ENCODE measurements at places on chromosomes 3 and 15.

DNA sequence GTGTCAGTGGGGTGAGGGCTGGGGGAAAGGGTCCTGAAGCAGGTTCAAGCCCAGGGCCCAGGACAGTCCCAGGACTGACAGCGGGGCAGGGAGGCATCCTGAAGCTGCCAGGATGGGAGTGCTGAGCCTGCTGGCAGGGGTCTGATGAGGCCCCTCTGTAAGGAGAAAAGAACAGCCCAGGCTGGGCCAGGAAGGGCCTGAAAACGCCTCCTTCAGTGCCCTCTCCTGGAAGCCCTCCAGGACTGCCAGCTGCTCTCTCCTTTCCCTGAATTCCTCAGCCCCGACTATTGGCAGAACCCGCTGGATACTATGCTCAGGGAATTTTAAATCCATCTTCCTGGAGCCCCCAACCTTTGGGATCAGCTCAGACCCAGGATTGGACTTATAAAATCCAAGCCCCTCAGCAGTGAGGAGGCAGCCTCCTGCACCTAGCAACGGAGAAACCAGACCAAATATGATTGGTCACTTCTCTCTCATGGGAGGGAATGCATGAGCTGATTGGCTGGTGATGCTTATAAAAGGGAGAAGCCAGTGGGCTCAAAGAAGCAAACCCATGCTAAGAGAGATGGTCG is 203.5 kb upstream of the LINGO1 start:
- no peak for DNase-seq

GRCh38 chr15:42363487-42363886 is 4.2 kb downstream of the CAPN3 start:
- DNase-seq = no peak

- no peak for DNase-seq
These were observed 172.3 kb upstream of the UBE2E1 start for GRCh38 chr3:23633261-23633960.

DNA sequence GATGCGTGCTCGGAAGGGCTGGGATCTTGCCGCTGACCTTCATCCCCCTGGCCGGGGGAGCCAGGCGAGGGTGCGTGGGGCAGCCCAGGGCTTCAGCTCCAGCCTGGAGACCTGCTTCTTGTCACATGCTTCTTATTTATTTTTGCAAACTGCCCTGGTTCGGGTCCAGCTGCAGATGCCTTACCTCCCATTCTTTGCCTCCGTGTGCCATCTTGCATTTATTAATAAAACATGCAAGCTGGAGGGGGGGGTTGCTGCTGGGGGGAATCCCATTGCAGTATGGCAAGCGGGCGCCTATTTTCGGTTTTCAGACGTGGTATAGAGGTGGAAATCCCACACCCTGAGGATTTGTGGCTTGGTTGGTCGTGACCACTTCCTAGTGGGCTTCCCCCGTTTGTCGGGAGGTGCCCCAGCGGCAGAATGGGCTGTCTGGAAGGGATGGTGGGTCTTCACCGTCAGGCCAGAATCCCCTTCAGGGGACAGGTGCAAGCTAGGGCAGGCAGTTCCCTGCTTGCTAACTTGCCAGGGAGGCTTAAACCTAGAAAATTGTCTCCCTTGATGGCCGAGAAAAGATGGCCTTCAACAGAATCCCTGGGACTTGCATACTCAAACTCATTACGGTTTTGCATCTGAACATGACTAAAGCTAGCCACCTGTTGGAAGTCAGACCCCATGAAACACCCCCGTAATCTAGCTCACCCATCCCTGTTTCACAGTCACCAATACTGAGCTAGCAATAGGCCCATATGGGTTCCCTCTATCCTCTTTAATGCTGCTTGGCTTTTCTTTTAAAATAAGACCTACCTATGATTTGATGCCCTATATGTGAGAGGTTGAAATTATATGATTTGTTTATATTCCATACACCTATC is 569 bp downstream of the TMEM266 start:
- DNase-seq = peak; percentile 15

GRCh38 chr3:157360044-157360443 is 76.6 kb upstream of the PTX3 start:
- no peak for DNase-seq

GRCh38 chr3:111605493-111605892 is 10.3 kb upstream of the ZBED2 start:
- DNase-seq = no peak

GRCh38 chr3:111675846-111676210 is 80.7 kb upstream of the ZBED2 start:
- DNase-seq = no peak

DNA sequence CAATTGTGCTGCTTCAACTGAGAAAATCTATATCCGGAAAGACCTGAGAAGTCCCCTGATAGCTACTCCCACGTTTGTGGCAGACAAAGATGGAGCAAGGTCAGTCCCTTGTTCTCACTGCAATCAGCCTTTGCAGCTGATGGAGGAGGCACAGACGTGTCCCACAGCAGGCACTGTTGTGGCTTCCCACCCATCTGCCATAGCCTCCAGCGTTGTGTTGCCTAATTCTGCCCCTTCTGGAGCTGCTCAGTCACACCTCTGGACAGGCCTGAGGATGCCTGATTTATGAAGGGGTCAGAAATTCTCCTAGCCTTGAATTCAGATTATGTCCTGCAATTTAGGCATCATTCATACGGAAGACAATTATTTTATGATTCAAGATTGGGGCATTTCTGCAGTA is 41.9 kb downstream of the MRPS25 start:
- no peak for DNase-seq

DNA sequence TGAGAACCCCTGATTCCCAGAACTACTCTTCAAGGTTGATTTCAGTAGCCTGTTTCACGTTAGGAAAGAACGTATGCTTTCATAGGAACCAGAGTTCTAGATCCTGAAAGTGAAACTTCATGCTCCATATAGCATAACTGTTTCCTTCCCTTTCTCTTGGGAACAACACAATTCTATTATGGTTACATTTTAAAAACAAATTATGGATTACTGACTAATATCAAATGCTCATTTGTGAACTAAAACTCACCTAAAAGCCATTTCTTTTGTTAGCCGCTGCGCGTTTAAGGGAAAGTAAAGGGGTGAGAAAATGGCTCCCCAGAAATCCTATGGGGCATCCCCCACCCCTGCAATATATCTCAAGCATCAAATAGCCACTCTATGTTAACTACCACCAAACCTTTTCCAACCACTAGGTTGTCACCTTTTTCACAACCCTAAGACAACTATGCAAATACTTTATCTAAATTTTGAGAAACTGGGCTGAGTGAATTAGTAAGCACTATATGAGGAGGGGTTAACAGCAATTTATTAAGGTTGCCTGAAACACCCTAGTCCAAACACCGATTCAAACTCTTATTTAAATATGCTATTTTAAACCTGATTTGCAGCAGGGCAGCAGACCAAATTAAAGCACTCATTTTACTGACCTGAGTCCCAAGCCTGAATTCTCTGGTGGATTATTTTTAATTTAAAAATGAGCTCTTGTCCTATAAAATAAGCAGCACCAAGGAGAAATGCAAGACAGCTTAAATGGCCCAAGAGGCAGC is 2.4 kb downstream of the SIAH2 start:
- DNase-seq = peak; percentile 61

GRCh38 chr15:31811641-31812040 is 218.7 kb upstream of the CHRNA7 start:
- no peak for DNase-seq

DNA sequence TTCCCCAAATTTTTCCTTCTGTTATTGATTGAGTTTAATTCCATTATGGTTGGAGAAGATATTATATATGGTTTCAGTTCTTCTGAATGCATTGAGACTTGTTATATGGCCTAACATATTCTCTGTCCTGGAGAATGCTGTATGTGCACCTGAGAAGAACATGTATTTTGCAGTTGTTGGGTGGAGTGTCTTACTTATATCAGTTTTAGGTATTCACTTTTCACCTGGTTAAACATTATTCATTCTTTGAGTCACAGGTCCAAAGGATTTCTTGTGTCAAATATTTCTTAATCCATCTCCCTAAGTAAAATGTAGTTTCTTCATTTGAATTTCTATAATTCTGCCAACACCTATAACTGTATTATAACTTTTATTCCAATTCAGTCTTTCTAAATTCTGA is 17.8 kb downstream of the ACKR2 start:
- DNase-seq = no peak

DNA sequence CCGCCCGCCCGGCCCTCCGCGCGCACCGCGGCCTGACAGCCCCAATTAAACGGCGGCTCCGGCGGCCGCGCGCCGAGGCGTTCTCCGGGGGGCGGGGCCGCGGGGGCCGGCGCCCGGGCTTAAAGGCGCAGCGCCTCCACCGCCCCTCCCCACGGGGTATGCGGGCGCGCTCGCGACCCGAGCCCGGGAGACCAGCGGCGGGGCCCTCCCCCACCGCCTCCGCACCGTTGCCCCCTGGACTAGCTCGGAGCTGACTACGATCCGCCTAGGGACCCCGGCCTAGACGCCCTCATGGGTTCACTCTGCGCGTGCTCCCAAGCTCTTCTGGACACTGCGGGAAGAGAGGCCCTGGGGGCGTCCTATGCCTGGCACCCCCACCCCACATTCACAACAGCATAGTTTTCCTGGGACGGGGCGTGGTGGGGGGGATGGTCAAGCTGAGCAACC is at the start of gene DUSP7:
Gene DUSP7 (minus strand): TSS at position 51 of the 447 bp plus-strand sequence. CDS start 205 bp downstream, outside the sequence.
- peak; percentile 64 for DNase-seq

- DNase-seq = peak; percentile 23
These were observed at the start of gene THBS1 for GRCh38 chr15:39580485-39581241. TSS of gene THBS1 (plus strand) at chr15:39581079. CDS start at chr15:39581858, 779 bp downstream.

DNA sequence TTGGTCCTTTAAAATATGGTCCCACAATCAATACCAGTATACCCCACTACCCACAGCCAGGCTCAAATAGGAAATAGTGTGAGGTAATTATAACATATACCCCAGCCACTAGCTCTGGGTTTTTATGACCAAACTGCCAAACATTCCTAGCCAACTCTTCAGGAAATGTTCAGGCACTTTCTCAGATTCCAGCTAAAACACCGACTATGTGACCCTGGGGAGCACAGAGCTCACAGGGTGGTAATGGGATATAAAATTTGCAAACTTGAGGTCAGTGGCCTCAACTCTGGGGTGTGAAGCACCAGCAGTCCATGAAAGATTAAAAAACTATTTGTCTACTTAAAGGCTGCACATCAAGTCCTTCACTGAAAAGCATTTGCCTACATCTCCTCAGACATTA is 12.9 kb downstream of the FBN1 start:
- DNase-seq = no peak

GRCh38 chr3:24410860-24411259 is 83.8 kb downstream of the THRB start:
- DNase-seq = no peak

GRCh38 chr3:18049096-18049495 is 306.7 kb upstream of the TBC1D5 start:
- no peak for DNase-seq

- no peak for DNase-seq
These were observed 35.3 kb upstream of the FBN1 start for GRCh38 chr15:48680841-48681240.

- DNase-seq = no peak
These were observed 94.9 kb downstream of the LIPC start for GRCh38 chr15:58526647-58527192.

- DNase-seq = no peak
These were observed 8.0 kb downstream of the TLR9 start for GRCh38 chr3:52217409-52217805.

- no peak for DNase-seq
These were observed 226.2 kb upstream of the ST8SIA2 start for GRCh38 chr15:92167451-92167850.

- DNase-seq = no peak
These were observed 490.1 kb upstream of the ATP11B start for GRCh38 chr3:182303169-182303568.

DNA sequence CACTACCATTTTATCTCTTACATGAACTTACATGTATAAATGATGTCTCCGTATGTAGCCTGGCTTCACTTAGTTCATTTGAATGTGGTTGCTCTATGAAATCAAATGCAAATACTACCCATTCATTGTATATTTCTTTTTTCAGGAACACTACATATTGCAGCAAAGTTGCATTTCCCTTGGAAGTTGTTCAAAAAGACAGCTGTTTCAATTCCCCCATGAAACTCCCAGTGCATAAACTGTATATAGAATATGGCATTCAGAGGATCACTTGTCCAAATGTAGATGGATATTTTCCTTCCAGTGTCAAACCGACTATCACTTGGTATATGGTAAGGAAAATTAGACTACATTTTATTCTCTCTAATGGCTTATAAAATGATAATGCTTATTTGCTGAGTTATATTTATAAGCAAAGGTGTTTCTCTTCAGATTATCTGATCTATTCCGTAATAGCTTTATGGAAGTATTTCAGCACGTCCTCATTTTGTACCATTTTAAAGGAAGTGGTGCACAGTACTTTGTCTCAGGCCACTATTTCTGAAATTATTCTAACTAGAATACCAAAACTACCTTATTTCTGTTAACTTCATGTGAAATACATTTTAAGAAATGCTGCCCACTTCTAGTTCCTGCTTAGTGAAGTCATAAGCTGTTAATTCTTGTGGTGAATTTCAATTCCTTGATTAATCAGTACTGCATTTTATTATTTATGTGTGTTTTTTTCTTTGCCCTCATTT is 95.1 kb downstream of the IL1RAP start:
- no peak for DNase-seq

DNA sequence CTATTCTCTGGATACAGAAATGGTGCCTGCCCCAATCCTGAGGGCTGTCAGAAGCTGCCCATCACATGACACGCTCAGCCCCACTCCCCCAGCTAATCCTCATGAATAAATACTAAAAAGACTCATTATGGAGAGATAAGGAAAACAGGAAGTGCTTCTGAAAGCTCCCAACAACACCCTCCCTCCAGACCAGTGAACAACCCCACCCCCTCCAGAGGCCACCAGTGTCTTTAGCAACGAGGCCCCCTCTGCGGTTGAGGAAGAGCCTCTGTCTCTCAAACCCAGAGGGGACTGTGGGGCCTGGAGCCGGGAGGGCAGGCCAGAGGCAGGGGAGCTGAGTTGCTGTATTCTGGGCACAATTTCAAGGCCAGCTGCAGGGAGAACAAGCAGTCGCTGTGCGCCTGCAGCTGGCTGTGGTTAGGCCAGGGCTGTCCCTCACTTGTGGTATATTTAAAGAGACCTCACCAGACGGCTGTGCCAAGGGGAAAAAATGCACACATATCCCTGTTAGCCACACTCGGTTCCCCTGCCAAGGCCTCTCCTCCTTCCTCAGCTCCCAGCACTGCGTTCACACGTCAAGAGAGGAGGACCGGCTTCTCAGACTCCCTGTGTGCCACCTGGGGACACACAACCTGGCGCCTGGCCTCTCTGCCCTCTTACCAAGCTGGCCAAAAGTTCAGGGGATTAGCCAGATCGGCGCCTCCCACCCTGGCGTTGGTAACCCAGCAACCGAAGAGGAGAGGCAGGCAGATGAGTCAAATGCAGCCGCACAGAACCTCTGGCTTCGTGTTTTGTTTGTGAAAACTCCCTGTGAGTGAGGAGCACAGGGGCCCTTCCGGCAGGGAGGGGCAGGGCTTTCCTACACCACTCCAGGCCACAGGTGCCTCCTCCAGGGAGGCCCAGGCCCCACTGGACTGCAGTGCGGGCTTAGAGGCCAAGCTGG is 101.2 kb upstream of the ETV5 start:
- DNase-seq = no peak

Data from activated T-cell treated with anti-CD3 and anti-CD28 coated beads for 24 hours (primary cell).